ENCODE measurements at places on chromosomes 1 and 21. TPM values are rescaled to one million over a fixed set of nuclear protein-coding genes. Genes with fewer than 3 reads are reported as not detected.

GRCh38 chr1:6325482-6325881 lies 64.6 kb upstream of the GPR153 start:
- DNase-seq, result no peak

The KANK4 gene
- 2.9 TPM for total RNA-seq

- DNase-seq, result peak; percentile 13
Observed at GRCh38 chr1:55554611-55555010, 339.4 kb upstream of the USP24 start.

The AQP10 gene
- not detected for total RNA-seq

DNA sequence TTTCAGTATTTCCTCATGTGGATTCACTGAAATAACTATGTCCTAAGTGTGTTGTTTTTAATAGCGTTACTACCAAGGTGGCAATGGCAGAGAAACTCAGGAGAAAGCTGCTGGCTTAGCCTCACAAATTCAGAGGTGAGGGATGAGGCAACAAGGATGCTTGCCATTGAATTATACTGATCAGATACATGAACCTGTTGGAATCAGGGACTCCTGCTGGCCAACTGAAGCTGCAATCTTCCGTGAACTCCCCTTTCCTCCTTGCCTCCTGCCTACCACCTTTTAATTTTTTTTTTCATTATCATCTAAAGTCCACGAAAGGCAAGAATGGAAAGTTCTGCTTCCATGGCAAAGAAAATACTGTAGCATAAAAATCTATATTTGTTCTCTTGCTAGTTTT lies 254.7 kb downstream of the NFIA start:
- DNase-seq, result no peak

Measured in cerebellum (tissue), 4 donors.